Transverse colon (tissue), 4 donors: ENCODE measurements at places on chromosomes 1 and 21.

DNA sequence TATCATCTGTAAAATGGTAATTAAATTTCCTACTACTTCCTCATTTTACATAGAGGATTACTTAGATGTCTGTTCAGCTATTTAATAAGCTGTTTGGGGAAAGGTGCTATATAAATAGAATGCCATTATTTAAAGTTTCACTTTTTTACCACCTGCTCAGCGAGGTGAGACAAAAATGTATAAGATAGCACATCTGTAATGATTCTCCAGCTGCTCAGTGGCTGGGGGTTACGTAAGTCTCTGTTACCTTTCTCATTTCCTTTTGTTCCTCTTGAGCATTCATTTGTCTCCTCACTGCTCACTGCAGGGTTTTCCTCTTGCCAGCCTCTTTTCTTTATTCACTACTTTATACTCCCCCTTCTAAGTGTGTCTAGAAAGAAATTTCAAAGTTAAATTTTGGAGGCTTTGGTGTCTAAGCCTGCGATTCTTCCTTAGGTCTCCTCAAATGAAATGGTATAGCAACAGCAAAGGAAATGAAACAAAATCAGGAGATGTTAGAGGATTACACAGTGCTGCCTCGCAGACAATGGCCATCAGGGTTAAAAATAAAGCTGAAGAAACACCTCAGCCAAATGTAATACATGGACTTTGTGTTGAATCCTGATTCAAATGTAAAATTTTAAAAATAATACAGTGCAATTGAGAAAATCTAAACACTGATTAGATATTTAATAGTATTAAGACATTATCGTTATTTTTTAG, 6.8 kb downstream of the RGS8 start:
- DNase-seq: no peak

DNA sequence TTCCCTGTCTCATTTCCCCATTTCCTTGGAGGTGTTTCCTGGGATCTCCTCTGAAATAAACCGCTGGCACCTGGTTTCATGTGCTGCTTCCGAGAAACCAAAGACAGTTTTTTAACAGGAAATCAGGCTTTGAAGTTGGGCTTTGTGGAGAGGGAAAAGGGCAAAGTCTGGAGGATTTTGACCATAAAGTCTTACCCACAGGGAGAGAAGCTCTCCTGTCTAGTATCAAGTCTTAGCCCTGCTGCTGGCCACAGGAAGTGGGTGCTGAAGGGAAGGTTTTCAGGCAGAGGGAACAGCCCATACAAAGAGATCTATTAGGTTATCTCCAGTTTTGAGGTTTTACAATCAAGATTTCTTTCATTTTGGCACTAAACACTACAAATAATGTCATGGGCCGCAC, 29.3 kb downstream of the SLC5A9 start:
- no peak for DNase-seq

GRCh38 chr21:44490405-44490804, 35.1 kb downstream of the LRRC3 start:
- DNase-seq: no peak

- DNase-seq: peak; percentile 95
Observed at GRCh38 chr1:155134880-155135414, 705 bp upstream of the SLC50A1 start.
